Lower lobe of right lung (tissue), 2 donors: ENCODE measurements at places on chromosomes 1 and 21. TPM values are rescaled to one million over a fixed set of nuclear protein-coding genes. Genes with fewer than 3 reads are reported as not detected.

DNA sequence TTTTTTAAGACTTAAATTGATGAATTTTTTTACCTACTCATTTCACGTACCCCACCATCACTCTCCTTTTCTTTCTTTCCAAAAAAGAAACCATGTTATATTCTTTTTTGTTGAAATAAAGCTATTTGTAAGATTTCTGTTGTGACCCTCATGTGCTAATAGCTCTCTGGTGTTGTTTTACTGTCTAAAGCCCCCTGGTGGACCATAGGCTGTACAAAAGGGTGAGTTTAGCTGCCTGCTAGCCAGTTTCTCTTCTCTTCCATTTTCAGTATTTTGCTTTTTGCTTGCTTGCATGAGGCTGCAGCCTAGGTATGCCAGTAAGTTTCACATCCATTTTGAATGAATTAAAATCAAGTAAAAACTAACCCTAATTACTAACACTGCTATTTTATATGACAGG, 15.6 kb upstream of the VAMP3 start:
- no peak for DNase-seq

DNA sequence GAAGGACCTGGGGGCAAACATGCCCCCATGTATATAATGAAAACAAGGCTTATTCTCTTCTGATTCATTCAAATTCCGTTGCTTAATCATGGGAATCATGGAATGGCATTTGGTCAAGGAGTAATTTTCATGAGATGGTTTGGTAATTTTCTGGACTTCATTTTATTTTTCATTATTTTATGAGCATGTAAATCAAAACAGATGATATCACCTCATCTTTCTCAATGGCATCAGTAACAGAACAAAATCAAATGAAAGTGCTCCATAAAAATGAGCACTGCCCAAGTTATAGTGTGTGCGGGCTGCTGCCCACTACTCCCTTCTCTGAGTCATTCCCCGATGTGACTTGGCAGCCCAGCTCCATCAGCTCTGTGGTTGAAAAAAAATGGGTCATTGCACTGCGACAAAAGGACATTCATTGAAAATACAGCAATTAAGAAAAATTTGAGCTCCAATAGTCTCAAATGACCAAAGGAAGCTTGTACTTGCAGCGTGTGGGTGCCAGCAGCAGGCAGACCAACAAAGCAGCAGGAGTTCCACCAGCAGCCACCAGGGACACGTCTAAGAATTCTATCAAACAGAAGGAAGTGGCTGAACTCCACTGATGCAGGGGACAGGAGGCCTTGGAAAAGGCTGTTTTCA, 84.3 kb upstream of the VAV3 start:
- peak; percentile 68 for DNase-seq

DNA sequence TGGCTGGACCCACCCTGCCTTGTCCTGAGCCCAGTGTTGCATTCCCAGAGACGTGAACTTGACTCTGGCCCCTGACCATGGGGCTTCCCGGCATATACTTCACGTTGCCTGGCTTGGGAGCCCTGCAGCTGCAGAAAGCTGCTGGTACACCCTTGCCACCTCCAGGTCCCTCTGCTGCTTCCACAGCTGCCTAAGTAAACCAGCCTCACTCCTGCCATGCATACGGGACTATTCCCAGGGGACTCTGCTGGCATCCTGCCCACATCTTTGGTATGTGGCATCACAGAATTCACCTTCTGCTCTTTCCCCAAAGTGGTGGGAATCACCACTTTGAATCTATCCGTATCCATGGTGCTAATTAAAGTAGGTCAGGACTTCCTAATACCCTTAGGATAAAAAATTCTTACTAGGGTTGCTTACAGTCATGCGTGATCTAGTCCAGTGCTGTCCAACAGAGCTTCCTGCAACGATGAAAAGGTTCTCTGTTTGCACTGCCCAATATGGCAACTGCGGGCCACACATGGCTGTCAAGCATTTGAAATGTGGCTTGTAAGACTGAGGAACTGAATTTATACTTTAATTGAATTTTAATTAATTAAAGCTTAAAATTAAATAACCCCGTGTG, 203.0 kb downstream of the GRIK3 start:
- DNase-seq: no peak

GRCh38 chr21:32389337-32390015, 3.3 kb downstream of the URB1 start:
- no peak for DNase-seq

- DNase-seq: peak; percentile 48
Measured at GRCh38 chr1:165443539-165444311, 1.2 kb downstream of the RXRG start.

- DNase-seq: no peak
Measured at GRCh38 chr1:61125263-61125662, 42.9 kb downstream of the NFIA start.

GRCh38 chr1:31811605-31812004, 4.2 kb downstream of the SPOCD1 start:
- no peak for DNase-seq

GRCh38 chr1:107000902-107001301, 55.6 kb upstream of the PRMT6 start:
- no peak for DNase-seq

GRCh38 chr1:171850651-171851350, 9.5 kb downstream of the DNM3 start:
- no peak for DNase-seq

GRCh38 chr1:65164633-65165032, 16.6 kb downstream of the AK4 start:
- no peak for DNase-seq

DNA sequence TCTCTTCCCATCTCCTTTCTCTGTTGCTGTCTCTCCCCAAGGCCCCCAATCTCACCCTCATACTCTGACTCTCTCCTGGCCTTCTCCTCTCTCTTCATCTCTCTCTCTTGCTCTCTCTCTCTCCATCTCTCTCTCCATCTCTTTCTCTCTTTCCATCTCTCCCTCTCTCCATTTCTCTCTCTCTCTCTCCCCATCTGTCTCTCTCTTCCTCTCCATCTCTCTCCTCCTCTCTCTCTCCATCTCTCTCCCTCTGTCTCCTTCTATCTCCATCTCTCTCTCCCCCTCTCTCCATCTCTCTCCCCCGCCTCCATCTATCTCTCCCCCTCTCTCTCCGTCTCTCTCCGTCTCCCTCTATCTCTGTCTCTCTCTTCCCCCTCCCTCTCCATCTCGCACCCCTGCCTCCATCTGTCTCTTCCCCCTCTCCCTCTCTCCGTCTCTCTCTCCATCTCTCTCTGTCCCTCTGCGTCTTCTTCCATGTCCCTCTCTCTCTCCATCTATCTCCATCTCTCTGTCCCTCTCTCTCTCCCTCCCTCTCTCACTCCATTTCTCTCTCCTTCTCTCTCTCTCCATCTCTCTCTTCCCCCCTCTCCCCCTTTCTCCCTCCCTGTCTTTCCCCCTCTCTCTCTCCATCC, 16.0 kb upstream of the EPHA8 start:
- no peak for DNase-seq

- DNase-seq: no peak
Measured at GRCh38 chr1:52482326-52483004, 70.4 kb downstream of the TUT4 start.

DNA sequence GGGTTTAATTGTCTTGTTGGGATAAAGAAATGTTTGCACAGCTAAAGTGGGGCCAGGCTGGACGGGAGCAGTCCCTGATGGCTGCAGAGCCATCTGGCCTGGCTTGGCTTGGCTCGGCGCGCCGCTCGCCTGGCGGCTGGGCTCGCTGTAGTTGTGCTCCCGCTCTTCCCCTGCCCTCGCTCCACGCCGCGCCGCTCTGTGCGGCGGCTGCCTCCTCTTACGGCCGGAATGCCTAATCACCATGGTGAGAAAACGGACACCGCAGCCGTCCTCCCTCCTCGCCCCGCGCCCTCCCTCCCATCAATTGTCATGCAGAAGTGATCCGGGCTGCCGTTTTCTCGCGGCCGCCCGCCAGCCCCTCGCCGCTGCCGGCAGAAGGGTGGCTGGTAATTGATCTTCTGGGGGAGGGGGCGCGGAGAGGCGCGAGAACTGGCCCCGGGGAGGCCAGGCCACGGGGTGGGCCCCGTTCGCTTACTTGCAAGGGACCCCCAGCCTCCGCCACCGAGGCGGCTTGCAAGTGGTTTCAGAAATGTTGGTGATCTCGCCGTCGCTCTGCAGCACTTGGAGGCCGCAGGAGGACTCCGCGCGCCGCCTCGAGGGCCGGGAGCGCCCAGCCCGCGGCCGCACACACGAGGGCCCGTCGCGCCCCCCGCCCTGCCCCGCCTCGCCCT, 12.4 kb downstream of the RNF220 start:
- DNase-seq: peak; percentile 66

DNA sequence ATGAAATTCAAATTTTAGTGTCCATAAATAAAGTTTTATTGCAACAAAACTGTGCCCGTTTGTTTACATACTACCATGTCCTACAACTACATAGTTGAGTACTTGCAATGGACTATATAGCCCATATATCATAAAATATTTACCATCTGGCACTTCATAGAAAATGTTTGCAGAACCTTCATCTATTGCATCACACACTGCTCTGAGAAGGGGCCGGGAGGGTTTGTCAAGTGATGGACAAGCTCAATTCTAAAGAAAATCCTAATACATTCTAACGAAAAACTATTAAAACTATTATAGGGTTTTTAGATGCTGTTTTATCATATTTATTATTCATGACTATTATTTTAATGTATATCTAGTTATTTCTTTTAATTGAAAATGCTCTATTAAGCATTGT, 35.9 kb downstream of the RGSL1 start:
- no peak for DNase-seq

GRCh38 chr1:176206006-176206960, 803 bp downstream of the COP1 start:
- DNase-seq: peak; percentile 63

- no peak for DNase-seq
Measured at GRCh38 chr21:20882462-20883407, 115.5 kb upstream of the NCAM2 start.

DNA sequence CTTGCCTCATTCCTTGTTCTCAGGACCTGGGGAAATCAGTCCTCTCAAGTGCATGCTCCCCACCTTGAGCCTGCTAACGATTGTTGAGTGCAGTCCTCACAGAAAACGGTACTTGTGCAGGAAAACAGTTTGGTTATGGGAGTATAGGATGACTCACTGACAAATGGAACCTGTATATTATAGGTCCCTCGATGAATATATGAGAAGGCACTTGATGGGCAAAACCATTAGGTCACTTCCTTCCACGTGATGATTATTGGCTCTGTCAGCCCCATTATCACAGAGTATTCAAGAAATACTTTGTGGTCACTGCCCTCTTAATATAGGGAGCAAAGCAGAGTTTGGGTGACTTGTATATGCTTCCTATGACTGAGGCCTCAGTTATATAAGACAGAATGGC, 6.2 kb downstream of the CCDC17 start:
- DNase-seq: no peak

- DNase-seq: no peak
Measured at GRCh38 chr1:102751111-102751510, 357.2 kb downstream of the COL11A1 start.

- DNase-seq: no peak
Measured at GRCh38 chr1:5611851-5612250, 380.4 kb downstream of the NPHP4 start.

- no peak for DNase-seq
Measured at GRCh38 chr1:223338811-223339746, 24.9 kb downstream of the SUSD4 start.

Gene NBPF10
- total RNA-seq: 3.2 TPM

Gene TNFRSF1B
- 67.0 TPM for total RNA-seq

Gene EDARADD
- 0.89 TPM for total RNA-seq

Gene BEND5
- 4.3 TPM for total RNA-seq

Gene CSF3R
- 214 TPM for total RNA-seq

Gene SH2D2A
- 3.5 TPM for total RNA-seq

Gene OR2L2
- total RNA-seq: not detected

Gene MARK1
- 2.4 TPM for total RNA-seq

Gene HES4
- total RNA-seq: 21.4 TPM

Gene LRRC38
- total RNA-seq: not detected

Gene TPTE
- not detected for total RNA-seq
